Skeletal muscle cell (primary cell): ENCODE measurements at places on chromosomes 12 and 14.

- DNase-seq, result no peak
Measured at GRCh38 chr14:76322594-76323220, 53.2 kb upstream of the ESRRB start.

GRCh38 chr12:131950182-131950913 lies 606 bp downstream of the EP400 start:
- DNase-seq, result no peak

DNA sequence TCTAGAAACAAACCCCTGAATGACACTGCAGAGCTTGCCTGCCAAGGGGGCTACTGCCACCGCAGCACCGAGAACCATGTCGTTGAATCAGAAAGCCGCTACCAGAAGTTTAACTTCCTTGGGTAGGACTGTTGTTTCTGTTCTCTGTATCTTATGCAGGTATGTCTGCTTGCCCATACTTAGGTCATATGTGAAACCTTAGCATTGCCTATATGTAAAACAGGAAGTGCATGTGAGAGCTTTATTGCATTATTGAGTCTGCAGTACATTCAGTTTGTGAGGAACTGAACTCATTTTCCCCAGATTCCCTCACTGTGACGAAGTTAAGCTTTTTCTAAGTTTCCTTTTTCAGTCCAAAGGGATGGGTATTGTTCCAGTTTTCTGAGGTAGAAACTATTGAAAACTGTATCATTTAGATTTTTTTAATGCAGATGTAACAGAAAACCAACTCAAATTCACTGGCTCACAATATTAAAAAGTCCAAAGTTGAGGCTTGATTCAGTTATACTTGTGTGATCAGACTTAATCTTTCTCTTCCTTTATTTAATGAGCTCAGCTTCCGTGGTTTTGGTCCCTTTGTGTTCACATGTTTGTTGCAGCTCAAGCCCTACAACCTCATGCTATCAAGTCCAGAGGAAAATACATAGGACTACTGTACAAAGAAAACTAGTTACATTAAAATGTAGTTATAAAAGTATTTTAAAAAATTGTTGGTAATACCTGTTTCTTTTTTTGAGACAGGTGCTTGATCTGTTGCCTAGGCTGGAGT lies 6.9 kb downstream of the FBXO34 start:
- DNase-seq, result no peak

DNA sequence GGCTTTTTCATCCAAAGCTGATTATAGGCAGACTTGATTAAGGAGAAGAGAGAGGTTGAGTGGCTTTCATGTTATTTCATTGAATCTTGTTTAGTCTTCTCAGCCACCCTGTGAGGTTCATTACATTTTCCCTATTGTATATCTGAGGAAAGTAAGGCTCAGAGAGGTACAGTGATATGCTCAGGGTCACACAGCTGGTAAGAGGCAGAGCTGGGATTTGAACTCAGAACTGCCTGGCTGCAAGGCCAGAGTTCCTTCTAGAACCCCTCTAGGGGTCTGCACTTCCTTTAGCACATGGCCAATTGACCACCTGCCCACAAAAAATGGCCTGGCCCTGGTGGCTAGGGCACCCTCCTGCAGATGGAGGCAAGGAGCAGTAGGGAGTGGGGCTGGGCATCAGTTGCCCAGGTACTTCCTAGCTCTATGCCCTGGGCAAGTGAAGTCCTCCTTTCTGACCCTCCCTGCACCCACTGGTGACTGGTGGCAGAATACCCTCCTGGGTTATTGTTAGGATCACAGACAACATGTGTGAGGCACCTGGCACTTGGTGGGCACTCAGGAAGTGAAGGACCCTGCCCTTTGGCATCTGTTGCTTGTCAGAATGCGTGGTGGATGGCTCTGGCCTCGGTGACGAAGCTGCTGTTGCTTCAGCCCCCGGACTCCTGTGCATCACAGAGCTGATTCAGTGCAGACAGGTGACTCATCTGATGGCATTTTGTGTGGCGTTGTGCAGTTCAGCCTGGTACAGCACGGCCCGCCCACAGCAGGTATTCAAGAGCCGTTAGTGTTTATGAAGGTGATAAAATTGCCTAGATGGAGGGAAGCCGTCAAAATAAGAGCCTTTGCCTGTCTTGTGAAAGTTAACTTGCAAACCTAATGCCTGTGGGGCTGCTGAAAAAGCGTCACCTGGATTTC lies 115.8 kb downstream of the SLC25A47 start:
- peak; percentile 78 for DNase-seq

- peak; percentile 18 for DNase-seq
Measured at GRCh38 chr12:121144416-121144914, 11.8 kb downstream of the P2RX7 start.

DNA sequence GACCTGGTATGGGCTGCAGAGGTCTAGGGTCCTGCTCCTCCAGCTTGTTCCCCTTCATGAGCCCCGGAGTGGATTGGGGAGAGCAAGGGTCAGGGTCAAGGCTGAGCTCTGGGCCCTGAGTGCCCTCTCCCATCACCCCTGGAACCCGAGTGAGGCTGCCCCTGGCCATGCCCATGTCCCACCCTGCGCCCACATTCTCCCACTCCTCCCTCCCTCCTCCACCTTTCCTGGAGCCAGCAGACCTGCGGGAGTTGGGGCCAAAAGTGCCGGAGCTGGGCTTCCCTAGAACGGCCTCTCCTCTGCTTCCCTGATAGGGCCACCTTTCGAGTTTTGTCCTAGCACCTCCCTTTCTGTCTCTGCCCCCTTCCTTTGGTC lies 590 bp downstream of the SCNN1A start:
- DNase-seq, result no peak

- DNase-seq, result no peak
Measured at GRCh38 chr12:109545826-109546225, 27.5 kb downstream of the MMAB start.
